ENCODE measurements at places on chromosomes 4 and X. TPM values are rescaled to one million over a fixed set of nuclear protein-coding genes. Genes with fewer than 3 reads are reported as not detected.

SHROOM3 gene
- total RNA-seq = 5.3 TPM

DAPP1 gene
- not detected for total RNA-seq

PAGE5 gene
- not detected for total RNA-seq

FAM53A gene
- total RNA-seq = 1.4 TPM

NDUFA1 gene
- 66.2 TPM for total RNA-seq

DNAAF6 gene
- not detected for total RNA-seq

SH3D19 gene
- 31.6 TPM for total RNA-seq

ABHD18 gene
- total RNA-seq = 5.9 TPM

SPRY1 gene
- 5.9 TPM for total RNA-seq

RAB40A gene
- total RNA-seq = 0.14 TPM

GAGE1 gene
- not detected for total RNA-seq

TLR8 gene
- total RNA-seq = not detected

CPXCR1 gene
- total RNA-seq = not detected

TLL1 gene
- total RNA-seq = under 0.01 TPM

PDLIM3 gene
- 158 TPM for total RNA-seq

CXCL10 gene
- not detected for total RNA-seq

Measured in smooth muscle cell of the umbilical artery (primary cell).